ENCODE measurements at places on chromosomes 1 and 21.

GRCh38 chr1:169102567-169102966 is 3.9 kb upstream of the ATP1B1 start:
- no peak for DNase-seq

DNA sequence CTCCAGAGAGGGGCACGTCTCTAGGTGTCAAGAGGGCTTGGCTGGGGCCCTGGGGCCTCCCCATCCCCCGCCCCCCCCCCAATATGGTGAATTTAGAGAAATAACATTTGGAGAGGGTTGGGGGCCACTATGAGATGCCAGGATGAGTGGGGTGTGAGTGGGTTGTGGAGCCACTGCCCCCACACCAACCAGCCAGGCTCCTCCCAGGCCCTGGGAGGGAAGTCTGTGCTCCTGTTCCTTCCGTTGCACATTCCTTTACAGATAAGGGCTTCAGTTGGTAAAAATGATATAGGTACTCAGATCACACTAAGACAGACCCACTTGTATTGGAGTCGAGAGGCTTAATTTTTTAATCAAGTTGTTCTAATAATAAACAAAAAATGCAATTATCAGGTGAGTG is 585 bp upstream of the PLEKHA6 start:
- no peak for DNase-seq

- no peak for DNase-seq
Observed at GRCh38 chr1:20059847-20060246, 10.1 kb upstream of the PLA2G5 start.

DNA sequence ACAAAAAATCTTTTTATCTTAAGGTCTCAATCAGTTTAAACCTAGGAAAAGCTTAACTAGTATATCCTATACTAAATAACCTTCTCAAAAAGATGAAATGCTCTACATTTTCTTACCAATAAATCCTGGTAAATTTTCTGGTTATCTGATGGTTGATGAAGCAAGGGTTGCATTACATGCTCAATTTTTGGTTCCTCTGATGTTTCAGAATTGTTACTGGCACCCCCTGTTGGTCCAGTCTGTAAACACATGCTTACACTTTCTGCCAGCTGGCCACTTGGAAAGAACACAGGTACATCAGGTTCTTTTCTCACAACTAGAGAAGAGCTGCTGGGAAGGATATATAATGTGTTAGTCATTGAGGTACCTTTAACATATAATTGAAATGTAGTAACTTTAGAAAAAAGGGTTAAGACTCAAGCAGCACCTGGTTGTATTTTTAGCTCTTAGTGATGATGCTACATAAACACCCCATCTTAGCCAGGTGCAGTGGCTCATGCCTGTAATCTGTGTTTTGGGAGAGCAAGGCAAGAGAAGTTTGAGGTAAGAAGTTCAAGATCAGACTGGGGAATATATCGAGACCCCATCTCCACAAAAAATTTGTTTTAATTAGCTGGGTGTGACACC is 30.9 kb upstream of the TAL1 start:
- peak; percentile 13 for DNase-seq

GRCh38 chr1:67437961-67438360 is 7.8 kb upstream of the SERBP1 start:
- DNase-seq: no peak

DNA sequence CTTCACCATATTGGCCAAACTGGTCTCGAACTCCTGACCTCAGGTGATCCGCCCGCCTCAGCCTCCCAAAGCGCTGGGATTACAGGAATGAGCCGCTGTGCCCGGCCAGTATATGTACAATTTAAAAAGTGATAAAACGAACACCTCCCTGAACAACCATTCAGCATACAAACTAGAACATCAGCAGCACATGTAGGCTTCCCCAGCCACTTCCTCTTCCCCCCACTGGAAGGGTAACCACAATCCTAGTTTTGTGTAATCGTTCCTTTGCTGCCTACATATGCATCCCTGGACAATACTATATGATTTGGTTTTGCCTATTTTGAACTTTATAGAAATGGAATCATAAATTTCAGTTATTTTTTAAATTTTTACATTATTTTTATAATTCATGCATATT is 60.4 kb downstream of the DESI2 start:
- no peak for DNase-seq

DNA sequence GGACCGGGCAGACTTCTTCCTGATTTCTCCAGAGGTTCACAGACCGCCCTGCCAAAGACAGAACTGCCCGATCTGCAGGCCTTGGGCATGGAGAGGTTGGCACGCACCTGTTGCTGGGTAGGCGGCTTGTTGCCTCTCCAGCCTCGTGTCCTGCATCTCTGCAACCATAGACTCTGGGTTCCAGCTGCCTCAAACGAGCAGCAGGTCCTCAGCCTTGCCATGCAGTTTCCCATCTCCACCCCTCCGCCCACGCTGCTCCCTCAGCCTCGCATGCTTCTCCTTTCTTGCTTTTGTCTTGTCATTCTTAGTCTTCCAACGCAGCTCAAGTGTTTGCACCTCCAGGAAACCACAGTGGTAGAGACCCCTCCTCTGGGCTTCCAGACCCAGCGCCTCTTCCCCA is 126.2 kb downstream of the LACTBL1 start:
- DNase-seq: no peak

- no peak for DNase-seq
Observed at GRCh38 chr1:75542818-75543570, 67.9 kb downstream of the SLC44A5 start.

Measured in stimulated activated CD4-positive, alpha-beta T cell treated with anti-CD3 and anti-CD28 coated beads, TNF-alpha, amount 100 ng/mL, for 24 hours (primary cell).